ENCODE measurements at places on chromosomes 12 and 14.

- DNase-seq = no peak
Measured at GRCh38 chr12:69339999-69340398, 8.2 kb upstream of the LYZ start.

DNA sequence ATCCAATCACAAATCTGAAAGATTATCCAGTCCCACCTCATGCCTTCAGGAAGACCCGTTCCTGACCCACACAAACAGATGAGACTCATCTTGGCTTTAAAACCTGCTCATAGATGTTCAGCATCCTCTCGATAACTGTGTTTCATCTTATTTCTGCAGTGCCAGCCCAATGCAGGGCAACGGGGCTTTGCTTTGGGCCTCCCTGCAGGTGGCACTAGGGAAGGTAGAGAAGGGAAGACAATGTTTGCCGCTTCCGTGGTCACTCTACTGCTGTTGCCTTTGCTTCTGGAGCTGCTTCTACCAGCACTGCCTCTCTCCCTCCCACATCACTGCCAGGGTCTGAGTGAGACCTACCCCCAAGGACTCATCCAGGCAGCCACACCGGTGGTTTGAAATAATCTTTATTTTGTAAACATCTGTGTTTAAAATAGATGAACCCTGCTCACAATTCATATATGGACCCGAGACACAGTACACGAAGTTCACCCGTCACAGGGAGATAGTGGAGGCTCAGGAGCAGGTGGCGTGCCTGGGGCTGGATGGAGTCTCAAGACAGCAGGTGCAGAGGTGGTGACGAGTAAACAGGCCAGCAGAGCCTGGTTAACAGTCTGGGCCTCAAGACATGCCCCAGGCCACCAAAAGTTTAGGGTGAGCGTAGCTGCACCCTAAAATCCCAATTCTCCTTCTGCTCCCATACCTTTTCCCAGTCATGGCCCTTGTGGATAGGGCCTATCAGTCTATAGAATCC, 3.1 kb upstream of the GPX2 start:
- DNase-seq = no peak

- DNase-seq = no peak
Measured at GRCh38 chr12:74401966-74402365, 135.7 kb upstream of the ATXN7L3B start.

GRCh38 chr12:25245491-25245890, 5.2 kb downstream of the KRAS start:
- no peak for DNase-seq

GRCh38 chr14:74584951-74585350, 27.1 kb downstream of the LTBP2 start:
- peak; percentile 26 for DNase-seq

DNA sequence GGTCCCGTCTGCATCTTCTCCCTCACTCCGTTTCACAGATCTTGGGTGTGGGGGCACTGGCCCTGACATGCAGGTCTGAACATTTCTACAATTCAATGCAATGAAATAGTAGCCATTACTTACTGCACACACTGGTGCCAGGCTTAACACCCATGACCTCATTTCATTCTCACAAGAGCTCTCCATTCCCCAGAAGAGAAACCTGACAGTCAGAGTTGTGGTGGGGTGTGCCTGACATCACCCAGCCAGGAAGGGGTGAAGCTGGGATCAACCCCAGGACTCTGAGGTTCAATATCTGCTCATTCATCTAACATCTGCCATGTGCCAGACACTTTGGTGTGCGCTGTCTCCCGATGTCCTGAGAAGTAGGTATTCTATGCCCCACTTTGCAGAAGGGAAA, 34.7 kb downstream of the MVK start:
- no peak for DNase-seq

- DNase-seq = no peak
Measured at GRCh38 chr12:80193865-80194264, 94.5 kb downstream of the OTOGL start.

DNA sequence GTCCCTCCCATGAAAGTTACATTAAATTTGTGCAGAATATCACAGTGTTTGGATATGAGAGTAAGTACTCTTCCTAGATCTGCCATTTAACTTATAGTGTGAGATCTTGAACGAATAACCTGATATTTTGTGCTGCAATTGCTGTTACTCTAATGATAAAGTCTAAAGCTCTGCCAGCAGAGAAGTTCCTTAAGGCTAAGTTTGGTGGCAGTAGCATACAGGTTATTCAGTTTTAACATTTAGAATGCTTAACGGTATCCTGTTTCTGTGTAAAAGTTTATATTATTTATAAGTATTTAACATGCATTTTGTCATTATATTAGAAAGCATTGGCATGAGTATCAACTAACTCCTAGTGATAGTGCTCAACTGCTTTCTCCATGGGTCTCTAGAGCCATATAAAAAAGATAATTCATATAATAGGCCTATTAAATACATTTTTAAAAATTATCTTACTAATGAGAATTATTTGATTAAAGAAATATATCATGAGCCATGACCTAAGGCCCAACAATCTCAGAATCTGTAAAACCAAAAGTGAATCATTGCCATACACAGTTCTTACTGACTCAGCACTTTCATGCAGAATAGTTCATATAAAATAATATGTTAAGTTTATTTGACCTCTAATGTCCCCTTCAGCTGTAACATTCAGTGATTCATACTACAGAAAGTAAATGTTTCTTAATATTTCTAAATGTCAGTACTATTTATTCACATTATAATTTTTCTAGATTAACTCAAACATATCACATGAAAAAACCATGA, 1058.6 kb downstream of the TRHDE start:
- DNase-seq = no peak

DNA sequence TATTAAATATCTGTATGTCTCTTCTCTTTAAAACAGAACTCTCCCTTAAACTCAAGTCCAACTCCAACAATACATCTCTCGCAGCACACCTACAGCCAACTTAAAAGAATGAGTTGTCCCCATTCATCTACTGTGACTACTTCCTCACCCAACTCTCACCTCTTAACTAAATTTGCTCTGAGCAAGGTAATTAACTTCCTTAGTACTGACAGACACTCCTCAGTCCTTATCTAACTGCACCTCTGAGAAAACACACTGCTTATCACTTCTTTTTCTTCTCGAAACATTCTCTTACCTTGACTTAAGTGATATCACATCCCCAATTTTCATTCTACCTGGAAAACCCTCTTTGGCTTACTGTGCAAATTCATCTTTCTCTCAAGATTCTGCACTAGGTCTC, 7.0 kb downstream of the ERGIC2 start:
- no peak for DNase-seq

DNA sequence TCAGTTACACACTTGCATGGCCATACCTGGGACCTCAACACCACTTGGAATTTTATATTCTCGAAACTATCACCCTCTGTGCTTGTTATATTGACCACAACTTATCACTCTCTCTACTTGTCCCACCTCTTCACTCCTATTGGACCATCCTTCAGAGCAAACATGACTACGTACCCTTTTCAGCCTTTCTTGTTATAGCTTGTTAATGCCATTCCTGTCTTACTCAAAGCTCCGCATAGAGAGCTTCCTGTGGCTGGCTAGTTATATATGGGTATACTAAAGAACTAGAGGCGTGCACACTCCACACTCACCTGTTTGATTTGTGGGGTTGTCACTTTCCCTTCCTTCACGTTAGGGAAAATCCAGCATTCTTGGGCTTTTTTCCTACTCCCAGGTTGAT, 26.3 kb upstream of the FRS2 start:
- DNase-seq = no peak

GRCh38 chr12:1419849-1420371, 174.5 kb downstream of the FBXL14 start:
- DNase-seq = no peak

GRCh38 chr14:96187216-96188031, 17.2 kb upstream of the BDKRB2 start:
- no peak for DNase-seq

GRCh38 chr12:88882662-88883061, 302.4 kb upstream of the KITLG start:
- DNase-seq = no peak
